ENCODE measurements at places on chromosomes 6 and 20.

GRCh38 chr6:15148356-15148946 lies 97.4 kb upstream of the JARID2 start:
- peak; percentile 52 for DNase-seq

GRCh38 chr6:88741939-88742338 lies 221.5 kb downstream of the RNGTT start:
- no peak for DNase-seq

GRCh38 chr6:154341871-154342270 lies 14.7 kb downstream of the IPCEF1 start:
- no peak for DNase-seq

DNA sequence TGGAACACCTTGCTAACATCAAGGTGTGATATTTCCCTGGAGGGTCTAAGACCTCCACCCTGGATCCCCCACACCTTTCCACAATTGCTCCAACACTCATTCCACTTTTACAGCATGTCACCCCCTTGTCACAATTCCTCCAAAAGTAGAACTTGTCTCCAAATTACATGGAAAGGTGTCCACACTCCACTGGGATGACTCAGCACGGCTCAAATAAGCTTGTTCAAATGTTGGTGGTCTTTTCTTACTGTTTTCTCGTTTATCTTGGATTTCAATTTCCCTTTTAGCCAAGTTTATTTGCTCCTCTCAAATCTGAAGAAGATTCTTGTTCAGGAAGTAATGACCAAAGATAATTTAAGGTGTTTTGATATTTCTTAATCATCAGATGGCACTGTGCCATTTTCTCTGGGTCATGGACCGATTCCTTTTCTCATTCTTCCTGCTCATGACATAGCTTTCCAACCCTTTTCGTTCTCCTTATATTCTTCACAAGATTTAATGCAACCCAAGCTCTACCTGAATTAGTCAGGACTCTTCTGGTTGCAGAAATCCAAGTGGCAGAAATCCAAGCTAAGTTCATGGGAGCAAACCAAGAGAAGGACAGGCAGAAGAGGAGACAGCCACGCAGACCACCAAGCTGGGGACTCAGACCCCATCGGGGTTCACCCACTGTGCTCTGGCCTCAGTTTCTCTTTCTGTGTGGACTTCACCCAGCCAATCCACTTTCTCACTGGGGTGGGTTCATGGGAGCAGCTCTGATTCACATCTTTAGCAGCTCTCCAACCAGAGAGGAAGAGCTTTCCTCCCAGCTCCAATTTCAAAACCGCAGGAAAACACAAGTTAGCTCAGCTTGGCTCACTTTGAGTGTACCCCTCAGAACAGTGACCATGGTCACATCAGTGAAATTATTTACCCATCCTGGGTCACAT lies 110.5 kb upstream of the CDYL start:
- no peak for DNase-seq

DNA sequence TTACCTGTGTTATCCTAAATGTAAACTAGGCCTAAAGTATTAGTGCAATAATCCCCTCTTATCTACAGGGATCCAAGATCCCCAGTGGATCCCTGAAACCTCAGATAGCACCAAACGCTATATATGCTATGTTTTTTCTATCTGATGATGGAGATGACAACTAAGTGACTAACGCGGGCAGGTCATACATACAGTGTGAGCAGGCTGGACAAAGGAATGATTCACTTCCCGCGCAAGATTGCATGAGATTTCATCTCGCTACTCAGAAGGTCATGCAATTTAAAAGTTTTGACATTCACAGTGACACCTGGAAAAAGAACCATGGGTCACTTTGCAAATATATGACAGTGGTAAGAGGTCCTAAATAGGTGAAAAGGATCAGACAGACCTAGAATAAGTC lies 875.9 kb downstream of the HACE1 start:
- DNase-seq, result no peak

GRCh38 chr20:59835448-59836395 lies 97.7 kb downstream of the SYCP2 start:
- DNase-seq, result no peak

DNA sequence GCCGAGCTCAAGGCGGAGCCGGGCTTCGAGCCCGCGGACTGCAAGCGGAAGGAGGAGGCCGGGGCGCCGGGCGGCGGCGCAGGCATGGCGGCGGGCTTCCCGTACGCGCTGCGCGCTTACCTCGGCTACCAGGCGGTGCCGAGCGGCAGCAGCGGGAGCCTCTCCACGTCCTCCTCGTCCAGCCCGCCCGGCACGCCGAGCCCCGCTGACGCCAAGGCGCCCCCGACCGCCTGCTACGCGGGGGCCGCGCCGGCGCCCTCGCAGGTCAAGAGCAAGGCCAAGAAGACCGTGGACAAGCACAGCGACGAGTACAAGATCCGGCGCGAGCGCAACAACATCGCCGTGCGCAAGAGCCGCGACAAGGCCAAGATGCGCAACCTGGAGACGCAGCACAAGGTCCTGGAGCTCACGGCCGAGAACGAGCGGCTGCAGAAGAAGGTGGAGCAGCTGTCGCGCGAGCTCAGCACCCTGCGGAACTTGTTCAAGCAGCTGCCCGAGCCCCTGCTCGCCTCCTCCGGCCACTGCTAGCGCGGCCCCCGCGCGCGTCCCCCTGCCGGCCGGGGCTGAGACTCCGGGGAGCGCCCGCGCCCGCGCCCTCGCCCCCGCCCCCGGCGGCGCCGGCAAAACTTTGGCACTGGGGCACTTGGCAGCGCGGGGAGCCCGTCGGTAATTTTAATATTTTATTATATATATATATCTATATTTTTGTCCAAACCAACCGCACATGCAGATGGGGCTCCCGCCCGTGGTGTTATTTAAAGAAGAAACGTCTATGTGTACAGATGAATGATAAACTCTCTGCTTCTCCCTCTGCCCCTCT lies 1.1 kb downstream of the CEBPB start:
- no peak for DNase-seq

GRCh38 chr6:151240036-151240685 lies 394 bp downstream of the AKAP12 start:
- no peak for DNase-seq

- DNase-seq, result no peak
Observed at GRCh38 chr6:79215213-79215824, 19.2 kb downstream of the HMGN3 start.

GRCh38 chr6:64520050-64520449 lies 884.4 kb downstream of the PHF3 start:
- peak; percentile 3 for DNase-seq

GRCh38 chr6:105642708-105643107 lies 239.8 kb upstream of the PREP start:
- DNase-seq, result no peak

GRCh38 chr20:24911461-24911860 lies 37.6 kb upstream of the CST7 start:
- DNase-seq, result no peak

DNA sequence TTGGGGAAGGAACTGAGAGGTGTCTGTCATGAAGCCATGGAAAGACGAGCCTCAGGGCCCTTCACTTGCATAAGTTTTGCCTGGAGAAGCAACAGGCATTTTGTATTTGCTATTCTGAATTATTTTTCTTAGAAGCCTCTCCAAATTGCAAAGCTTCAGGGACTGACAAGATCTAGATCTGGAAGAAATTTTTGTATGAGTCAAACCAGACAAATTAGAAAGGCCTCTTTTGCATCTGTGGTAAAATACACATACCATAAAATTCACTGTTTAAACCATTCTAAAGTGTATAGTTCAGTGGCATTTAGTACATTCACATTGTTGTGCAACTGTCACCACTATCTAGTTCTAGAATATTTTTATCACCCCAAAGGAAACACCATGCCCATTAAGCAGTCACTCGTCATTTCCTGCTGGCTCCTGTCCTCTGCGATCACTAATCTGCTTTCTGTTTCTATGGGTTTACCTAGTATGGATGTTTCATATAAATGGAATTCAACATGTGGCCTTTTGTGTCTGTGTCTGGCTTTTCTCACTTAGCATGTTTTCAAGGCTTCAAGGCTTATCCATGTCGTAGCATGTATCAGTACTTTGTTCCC lies 269.1 kb downstream of the PHF3 start:
- DNase-seq, result no peak

GRCh38 chr6:51839726-51840374 lies 247.6 kb downstream of the PKHD1 start:
- DNase-seq, result no peak

DNA sequence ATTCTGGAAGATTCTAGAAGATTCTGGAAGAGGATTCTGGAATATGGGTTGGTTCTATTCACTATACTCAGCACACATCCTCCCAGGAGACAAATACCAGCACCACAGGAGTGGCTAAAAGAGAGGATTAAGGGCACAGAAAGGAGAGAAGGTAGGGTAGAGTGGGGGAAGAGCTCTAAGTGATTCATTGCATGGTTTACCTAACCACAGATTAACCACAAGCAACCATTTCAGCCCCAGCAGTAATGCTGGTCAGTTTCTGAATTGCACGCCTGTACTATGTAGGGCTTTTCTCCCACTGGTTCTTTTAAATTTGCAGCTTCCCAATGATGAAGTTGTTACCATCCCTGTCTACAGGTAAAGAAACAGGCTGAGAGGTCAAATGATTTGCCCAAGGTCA lies 192.7 kb upstream of the PMEPA1 start:
- DNase-seq, result peak; percentile 48

DNA sequence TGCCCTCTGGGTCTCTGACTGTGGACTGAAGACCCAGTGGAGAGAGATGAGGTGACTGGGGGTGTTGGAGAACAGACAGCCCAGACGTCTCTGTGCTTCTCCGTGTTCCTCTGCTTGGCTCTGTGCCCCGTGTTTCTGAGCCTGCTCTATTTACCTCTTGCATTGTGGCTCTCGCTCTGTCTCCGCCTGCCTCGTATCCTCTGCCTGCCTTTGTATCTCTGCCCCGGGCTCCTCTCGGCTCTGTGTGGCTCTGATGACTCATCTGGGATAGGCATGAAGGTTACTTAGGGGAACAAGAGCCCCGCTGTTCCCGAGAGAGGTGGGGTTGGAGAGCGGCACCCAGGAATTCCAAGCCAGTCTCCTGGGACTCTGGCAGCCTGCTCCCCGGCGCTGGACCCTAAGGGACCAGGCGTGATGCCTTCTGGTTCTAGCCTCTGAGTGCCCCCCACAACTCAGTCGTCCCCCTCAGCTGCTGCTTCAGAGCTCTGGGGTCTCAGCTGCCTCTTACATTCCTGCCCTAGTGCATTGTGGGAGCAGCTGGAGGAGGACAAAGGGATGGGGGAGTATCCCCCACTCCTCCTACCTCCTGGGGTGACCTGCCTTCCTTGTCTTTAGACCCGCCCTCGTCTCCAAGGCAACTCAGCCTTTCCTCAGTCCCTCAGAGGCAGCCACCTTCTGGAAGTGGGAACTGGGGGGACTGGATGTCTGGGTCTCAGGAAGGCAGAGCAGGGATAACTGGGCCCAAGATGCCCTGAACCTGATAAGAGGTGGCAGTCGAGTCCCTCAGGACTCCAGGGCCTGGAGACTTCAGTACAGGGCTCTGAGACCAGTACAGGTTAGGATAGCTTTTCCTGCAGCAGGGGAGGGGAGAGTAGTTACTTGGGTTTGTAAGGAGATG lies 1.9 kb downstream of the DDR1 start:
- DNase-seq, result peak; percentile 63

DNA sequence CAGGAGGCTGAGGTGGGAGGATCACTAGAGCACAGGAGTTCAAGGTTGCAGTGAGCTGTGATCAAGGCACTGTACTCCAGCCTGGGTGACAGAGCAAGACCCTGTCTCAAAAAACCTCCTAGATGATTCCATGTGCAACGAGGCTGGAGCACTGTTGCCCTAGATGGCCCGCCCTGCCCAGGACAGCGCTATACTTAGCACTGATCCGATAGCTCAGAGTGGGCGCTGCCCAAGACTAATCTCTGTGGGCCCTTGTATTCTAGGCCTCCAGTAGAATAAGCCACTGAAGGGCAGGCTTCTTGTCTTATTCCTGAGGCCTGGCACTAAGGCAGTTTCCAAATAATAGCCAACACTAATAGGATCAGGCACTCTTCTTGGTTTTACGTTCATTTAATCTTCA lies 41.0 kb downstream of the STK35 start:
- no peak for DNase-seq

GRCh38 chr20:54657268-54657826 lies 182.0 kb downstream of the DOK5 start:
- no peak for DNase-seq

DNA sequence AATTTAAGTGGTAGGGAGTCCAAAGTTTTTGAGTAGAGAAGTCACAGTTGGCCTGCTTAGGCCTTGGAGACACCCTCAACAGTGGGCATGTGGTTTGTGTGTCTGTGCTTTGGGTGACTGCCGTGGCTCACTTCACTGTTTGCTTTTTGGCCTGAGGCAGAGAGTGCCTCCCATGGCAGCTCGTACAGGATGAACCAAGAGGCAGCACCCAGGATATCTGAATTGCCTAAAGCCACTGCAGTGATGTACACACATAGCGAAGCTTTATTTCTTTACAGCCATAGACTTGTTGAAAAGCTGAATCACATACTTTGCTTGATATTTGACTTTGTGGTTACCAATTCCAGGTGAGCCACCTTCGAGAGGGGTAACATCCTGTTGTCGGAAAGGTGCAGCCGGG lies 21.6 kb downstream of the RREB1 start:
- no peak for DNase-seq

- peak; percentile 65 for DNase-seq
Observed at GRCh38 chr20:61640131-61640870, 388.2 kb downstream of the CDH4 start.

DNA sequence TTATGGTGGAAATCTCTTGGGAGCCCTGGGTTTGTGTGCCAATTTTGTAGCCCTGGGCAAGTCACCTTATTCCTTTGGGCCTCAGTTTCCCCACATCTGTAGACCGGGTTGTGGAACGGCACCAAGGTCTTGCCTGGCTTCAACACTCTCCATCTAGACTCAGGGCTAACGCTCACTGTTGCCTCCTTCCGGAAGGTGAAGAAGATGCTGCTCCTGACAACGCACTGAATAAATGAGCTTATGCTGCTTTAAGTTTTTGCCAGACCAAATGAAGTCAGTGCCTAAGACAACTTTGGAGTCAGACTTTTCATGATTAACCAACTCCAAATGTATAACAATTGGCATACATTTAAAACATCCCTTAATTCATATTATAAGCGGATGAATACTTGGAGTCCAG lies 53.1 kb downstream of the PSMG4 start:
- DNase-seq, result no peak

DNA sequence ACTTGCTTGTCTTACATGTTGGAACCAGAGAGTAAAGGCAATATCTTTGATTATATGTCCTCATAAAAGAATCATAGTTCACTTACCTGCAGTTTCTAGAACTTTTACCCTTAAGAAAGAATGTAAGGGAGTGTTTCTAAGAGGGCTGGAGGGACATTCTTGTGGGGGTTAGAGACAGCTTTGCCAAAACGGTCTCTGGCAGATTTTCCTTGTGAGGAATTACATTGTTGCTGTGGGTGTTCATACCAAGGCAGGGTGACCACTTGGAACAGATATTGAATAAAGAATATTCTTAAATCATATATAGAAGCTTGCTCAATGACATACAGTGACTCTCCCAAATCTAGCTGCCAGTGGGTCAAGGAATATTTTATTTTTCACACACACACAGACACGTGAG lies 517.6 kb upstream of the SOX4 start:
- no peak for DNase-seq

GRCh38 chr6:108157234-108157980 lies 8.4 kb upstream of the NR2E1 start:
- DNase-seq, result no peak

- no peak for DNase-seq
Observed at GRCh38 chr6:114339706-114340105, 3.1 kb downstream of the HS3ST5 start.

Data from GM04504 (cell line).